ENCODE measurements at places on chromosomes 7 and 10. TPM values are rescaled to one million over a fixed set of nuclear protein-coding genes. Genes with fewer than 3 reads are reported as not detected.
A peak's percentile ranks its signal among the peaks of the same experiment; 100 is the strongest.

DNA sequence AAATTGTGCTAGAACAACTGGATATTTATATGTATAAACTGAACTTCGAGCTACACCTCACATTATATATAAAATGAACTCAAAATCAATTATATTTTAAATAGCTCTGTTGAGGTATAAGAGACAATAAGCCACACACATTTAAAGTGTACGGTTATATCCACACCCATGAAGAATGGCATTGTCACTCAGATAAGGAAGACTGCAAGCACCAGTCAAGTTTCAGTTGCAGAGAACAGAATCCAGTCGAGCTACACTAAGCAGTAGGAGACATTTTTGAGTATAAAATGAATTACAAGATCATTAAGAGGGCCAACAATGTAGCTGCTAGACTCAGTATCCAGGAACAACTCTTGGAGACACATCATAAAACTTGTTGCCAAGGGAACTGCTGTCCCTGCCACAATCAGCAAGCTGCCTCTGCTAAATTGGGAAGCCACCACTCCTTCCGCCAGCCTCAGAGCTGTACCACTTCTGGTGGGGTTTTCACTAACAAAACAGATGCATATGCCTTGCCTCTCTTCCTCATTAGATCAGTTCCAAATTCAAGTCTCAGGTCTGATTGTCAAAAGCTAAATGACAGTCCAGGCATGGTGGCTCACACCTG, 19.6 kb upstream of the GPNMB start:
- DNase-seq, result no peak

DNA sequence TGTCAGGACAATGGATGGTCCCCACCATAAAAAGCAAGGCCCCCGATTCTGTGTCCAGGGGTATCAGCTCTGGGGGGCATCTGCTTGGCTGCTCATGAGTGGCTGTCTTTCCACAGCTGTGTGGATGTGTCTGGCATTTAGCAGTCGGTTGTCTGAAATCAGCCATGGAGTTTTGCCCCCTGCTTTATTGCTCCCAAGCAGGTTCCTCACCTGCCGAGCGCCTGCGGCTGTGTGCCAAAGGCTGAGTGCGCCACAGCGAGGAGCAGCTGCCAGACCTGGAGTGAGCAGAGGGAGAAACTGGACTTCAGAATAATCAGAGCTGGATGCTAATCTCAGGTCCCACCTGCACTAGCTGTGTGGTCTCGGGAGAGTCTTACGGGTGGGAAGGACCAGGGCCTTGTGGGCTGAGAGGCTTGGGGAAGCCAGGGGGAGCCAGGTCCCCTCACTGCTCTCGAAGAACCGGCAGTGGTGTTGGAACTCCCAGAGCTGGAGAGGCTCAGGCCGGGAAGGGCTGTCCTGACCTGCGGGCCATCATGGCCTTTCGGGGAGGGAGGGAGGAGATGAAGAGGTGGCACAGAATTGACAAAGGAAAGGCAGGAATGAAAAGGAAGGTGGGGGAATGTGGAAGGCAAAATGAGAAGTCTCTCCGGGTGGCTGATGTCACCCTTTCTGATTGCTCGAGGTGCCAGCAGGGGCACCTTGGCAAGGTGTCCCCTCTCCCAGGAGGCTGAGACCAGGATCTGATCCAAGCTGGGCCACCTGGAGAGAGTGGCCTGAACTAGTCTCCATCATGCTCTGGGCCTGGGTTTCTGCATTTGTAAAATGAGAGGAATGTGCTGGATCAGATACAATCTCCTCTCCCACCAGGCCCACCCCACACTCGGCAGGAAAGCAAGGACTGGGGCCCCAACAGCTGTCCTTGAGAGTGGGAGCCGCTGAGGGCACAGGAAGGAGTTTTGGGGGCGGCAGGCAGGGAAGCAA, 30.2 kb upstream of the LEP start:
- DNase-seq, result no peak

- DNase-seq, result no peak
Measured at GRCh38 chr10:120824881-120825309, 26.3 kb upstream of the WDR11 start.

DNA sequence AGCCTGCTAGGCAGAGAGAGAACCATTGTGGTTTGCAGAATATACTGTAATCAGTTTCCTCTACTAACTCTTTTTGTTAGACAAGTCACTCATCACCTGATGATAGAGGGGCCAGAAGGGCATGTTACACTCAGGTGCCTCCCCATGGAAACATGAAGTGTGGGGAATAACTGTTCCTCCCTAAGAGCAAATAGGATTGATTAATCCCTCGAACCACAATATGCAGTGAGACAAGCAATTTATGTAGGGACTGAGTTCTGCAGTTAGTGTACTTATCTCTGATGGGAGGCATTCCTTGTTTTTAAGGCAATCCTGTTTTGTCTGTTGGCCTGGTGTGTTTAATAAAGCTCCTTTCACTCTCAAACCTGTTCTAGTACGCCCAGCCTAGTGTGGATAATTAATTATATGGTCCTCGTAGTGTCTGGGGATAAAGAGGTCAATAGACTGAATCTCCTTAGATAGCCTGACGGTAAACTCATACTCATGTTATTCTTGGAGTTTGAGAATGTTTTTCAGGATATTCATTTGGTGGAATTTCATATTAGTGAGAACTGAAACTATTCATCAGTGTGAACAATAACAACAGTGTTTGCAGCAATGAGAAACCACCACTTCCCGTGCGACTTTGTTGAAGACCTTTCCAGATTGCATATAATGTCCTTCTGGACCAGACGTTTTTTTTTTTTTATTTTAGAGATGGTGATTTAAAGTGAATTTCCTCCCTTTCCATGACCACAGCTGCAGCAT, 344.8 kb upstream of the FZD8 start:
- no peak for DNase-seq

GRCh38 chr10:527416-527815, 162.1 kb downstream of the DIP2C start:
- no peak for DNase-seq

GRCh38 chr7:157601530-157601929, 264.7 kb downstream of the DNAJB6 start:
- peak; percentile 57 for DNase-seq

GRCh38 chr10:130740166-130740565, 571.4 kb downstream of the TCERG1L start:
- peak; percentile 71 for DNase-seq

DNA sequence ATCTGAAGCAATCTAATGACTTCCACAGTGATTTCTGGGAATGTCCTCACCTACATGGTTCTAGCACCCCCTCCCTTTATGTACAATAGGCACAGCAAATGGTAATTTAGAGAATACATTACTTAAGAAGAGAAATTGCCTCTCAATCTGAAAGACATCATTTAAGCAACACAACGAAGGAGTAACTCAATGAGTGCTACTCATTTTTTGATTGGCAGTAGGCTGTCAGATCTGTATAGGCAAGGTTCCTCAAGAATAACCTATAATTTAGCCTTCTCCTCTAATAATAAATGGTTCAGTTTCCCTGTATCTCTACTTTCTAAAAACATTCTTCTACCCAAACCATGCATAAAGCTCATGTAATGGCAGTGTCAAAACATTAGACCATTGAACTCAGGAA, 30.6 kb upstream of the SEMA3C start:
- no peak for DNase-seq

DNA sequence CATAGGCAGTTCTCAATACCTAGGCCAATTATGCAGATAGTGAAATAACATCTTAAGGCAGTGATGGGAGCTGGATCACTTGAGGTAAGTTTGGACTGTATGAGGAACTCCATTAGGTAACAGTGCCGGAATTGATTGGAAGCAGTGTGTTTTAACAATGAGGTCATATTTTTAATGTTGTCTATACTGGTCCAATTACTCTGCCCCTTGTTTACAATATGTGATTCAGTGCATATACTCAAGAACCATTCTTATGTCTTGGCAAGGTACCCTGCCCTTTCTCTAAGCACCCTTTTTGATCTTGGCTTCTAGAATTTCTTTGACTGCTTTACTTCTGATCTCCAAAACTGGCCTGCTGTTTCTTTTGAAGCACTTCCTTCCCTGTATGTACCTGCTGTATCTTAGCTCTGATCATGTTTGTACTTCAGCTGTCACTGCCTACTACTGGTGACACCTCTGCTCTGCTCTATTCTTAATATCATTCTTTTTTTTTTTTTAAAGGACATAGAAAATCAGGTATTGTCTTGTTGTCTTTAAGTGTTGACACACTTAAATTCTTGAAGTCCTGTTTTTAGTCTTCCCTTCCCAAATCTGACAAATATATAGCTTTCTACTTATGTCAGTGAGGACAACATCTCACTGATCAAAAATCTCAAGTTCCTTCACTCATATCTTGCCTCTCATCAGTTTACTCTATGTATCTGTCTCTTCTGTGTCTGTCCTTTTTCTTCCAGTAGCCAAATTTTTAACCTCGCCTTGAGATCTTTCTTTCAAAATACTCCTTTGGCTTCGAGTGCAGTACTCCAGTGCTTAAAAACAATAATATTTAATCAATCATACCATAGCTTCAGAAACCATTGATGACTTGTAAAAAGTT, 46.4 kb upstream of the RPA3 start:
- no peak for DNase-seq

DNA sequence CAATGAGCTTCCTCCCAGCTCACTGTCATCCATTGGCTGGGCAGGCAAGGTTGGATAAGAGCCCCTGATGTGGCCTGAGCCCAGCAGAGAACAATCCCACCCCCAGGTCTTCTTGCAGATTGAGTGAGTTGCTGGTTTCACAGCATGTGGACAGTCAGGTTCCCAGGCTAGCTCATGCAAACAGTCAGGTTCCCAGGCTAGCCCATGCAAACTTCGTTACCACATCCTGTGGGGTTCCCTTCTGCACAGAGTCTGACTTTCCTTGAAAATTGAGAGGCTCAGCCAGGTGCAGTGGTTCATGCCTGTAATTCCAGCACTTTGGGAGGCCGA, 67.1 kb downstream of the TMEM130 start:
- DNase-seq, result no peak

DNA sequence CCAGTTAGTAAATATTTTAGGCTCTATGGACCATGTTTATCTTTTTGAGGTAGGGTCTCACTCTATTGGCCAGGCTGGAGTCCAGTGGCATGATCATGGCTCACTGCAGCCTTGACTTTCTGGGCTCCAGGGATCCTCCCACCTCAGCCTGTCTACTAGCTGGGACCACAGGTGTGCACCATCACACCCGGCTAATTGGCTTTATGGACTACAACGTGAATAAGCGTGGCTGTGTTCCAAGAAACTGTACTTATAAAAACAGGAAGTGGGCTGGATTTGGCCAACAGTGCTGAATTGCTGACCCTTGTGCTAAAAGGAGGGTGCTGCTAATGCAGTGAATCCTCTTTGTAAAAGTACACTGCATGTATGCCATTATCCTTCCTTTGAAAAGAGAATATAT, 111.7 kb upstream of the CDK13 start:
- no peak for DNase-seq

DNA sequence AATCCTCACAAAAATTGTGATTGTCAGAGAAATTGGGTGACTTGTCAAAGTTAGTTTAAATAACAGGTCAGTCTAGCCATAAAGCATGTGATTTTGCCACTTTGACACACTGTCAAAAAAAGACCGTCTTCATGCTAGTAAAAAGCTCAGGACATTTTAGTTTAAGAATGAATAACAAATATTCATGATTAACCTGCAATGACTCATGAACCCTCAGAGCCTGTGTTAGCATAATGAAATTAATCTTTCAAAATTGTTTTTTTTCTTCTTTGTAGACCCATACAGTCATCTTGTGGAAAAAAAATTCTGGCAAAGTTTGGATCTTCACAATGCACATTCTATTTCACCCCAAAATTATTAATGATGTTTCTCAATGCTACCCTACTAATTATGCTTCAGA, 255.2 kb upstream of the POT1 start:
- DNase-seq, result no peak

- peak; percentile 81 for DNase-seq
Measured at GRCh38 chr7:157299613-157300368, 37.0 kb upstream of the DNAJB6 start.

- no peak for DNase-seq
Measured at GRCh38 chr7:31935124-31936054, 134.8 kb downstream of the PDE1C start.

- no peak for DNase-seq
Measured at GRCh38 chr7:66313886-66314568, 108.9 kb downstream of the TPST1 start.

GRCh38 chr10:26335574-26336093, 102.5 kb upstream of the APBB1IP start:
- DNase-seq, result no peak

GRCh38 chr10:98374217-98374985, 40.6 kb downstream of the PYROXD2 start:
- no peak for DNase-seq

- no peak for DNase-seq
Measured at GRCh38 chr10:75679536-75679935, 248.1 kb downstream of the LRMDA start.

GRCh38 chr10:27100813-27101347, 586 bp upstream of the ANKRD26 start:
- no peak for DNase-seq

DNA sequence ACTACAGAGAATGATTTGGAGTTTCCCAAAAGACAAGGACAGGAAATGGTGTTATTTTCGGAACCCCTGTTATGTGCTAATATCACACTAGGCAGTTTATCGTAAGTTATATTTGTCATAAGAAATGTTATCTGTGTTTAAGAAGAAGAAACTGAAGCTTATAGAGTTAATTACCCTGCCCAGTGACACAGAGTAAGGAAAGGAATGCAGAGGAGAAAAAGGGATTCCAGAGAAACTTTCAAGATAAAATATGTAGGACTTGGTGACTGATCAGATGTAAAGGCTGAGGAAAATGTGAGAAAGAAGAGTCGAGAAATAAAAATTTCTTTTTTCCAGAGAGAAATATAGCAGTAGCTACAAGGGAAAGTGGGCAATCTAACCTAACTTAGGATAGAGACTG, 63.5 kb upstream of the ZNF746 start:
- no peak for DNase-seq

- no peak for DNase-seq
Measured at GRCh38 chr7:587767-588166, 68.1 kb upstream of the PDGFA start.

GRCh38 chr10:71964098-71964742, at the start of gene CHST3:
TSS of gene CHST3 (plus strand) at chr10:71964395. CDS start at chr10:72005843, 41,448 bp downstream.
- no peak for DNase-seq

- DNase-seq, result no peak
Measured at GRCh38 chr7:99844328-99844727, 16.5 kb downstream of the CYP3A43 start.

KIAA1549 gene
- 0.03 TPM for polyA plus RNA-seq

NFE2L3 gene
- polyA plus RNA-seq, result 4.9 TPM

COG5 gene
- polyA plus RNA-seq, result 7.6 TPM

TAS2R41 gene
- polyA plus RNA-seq, result not detected

NUTM2E gene
- 0.63 TPM for polyA plus RNA-seq

C10orf53 gene
- not detected for polyA plus RNA-seq

CCDC7 gene
- polyA plus RNA-seq, result 1.2 TPM

PON1 gene
- polyA plus RNA-seq, result not detected

EGR2 gene
- polyA plus RNA-seq, result 1.5 TPM

MARCHF5 gene
- 8.8 TPM for polyA plus RNA-seq

RBM20 gene
- 0.09 TPM for polyA plus RNA-seq

CCL24 gene
- polyA plus RNA-seq, result 11.1 TPM

GRID2IP gene
- polyA plus RNA-seq, result 0.08 TPM

AEBP1 gene
- 71.7 TPM for polyA plus RNA-seq

ATOH7 gene
- polyA plus RNA-seq, result 0.08 TPM

COPG2 gene
- polyA plus RNA-seq, result 5.8 TPM

MYOZ1 gene
- 0.26 TPM for polyA plus RNA-seq

SLC16A12 gene
- polyA plus RNA-seq, result 0.19 TPM

Data from spleen (tissue), 13 donors.